ENCODE measurements at places on chromosomes 7 and 10.
A peak's percentile ranks its signal among the peaks of the same experiment; 100 is the strongest.

DNA sequence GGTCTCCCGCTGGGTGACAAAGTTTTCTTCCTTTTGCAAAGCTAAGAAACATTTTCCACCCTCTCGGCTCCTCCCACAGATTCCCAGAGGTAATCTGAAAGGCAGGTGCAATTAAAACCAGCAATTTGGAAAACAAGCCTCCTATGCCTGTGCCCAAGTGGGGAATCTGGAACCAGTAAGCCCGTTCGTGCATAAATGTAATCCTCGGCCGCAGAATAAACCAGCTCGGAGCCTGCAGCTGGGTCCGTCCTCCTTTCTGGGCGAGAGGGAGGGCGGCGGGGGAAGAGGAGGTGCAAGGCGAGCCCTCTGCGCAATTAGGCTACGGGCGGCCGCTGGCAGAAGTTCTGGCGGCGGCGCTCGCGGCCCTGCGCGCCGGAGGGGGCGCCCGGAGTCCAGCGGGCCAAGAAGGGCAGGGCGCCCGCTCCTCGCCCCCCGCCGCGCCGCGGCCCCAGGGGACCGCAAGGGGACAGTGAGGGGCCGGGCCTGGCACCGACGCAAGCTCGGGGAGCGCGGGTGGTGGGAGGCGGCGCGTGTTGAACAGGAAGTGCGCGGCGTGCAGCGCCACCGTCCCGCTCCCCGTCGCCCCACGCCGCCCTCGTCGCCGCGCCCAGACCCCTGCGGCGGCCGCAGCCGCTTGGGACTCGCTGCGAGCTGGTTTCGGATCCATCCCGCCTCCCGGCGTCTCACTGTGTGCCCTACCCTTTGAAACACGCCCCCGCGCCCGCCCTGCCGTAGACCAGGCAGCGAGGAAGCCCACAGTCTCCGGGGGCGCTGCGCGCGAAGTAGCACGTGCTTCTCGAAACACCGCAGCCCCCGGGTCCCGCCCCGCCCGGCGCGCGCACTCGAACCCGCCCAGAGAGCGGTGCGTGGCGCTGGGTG is at the start of gene PRKAG2:
Gene PRKAG2, minus strand, starts transcription at position 217 of the 879 bp plus-strand sequence. CDS start 495 bp downstream, outside the sequence.
- DNase-seq, result peak; percentile 76

DNA sequence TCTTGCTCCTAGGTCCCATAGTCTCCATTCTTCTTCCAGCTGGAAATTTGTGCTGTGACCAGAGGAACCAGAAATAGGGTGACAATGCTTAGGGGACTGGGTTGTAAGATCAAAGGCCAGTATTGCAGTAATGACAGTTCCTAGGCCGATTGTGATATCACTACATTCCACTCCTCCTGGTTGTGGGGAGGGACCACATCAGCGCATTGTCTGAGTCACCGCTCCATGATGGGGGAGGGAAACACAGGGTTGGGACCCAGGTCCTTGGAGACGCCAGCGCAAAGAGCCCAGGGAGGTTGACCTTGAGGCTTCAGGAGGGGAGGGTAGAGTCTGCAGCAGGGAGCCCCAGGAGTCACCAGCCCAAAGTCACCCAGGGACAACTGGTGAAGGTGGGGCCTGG is 20.8 kb upstream of the GGCT start:
- DNase-seq, result no peak

- DNase-seq, result no peak
Observed at GRCh38 chr7:12137283-12137682, 73.8 kb upstream of the TMEM106B start.

GRCh38 chr10:109348324-109348723 is 575.0 kb downstream of the XPNPEP1 start:
- no peak for DNase-seq

- no peak for DNase-seq
Observed at GRCh38 chr7:50584386-50584785, 19.2 kb upstream of the DDC start.

GRCh38 chr10:110959379-110960332 is 40.3 kb downstream of the SHOC2 start:
- DNase-seq, result no peak

DNA sequence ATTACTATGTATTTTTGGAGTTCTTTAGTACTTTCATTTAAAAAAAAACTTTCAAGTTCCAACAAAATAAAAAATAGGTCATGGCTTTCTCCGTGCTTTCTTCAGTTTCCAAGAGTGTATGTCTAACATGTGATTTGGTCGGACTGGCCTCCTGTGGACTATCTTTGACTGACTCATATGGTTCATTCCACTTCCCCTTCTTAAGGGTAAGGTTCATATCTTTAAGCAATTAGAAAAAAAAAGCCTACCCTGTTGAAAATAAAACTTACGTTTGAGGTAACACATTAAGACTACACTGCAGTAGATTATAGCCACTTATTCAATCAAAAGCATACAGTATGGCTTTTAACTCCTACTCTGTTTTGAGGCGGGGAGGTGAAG is 112.8 kb upstream of the AHR start:
- DNase-seq, result no peak

DNA sequence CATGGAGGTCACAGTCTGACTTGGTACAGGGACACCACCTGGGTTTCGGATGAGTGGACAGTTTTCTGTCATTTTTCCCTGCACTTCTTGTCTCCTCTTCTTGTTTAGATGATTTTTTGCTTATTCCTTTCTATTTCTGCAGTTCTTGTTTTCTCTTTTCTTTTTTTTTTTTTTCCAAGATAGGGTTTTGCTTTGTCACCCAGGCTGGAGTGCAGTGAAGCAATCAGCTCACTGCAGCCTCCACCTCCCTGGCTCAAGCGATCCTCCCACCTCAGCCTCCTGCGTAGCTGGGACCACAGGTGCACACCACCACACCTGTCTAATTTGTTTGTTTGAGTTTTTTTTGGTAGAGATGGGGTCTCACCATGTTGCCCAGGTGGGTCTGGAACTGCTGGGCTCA is 49.7 kb upstream of the RASGEF1A start:
- no peak for DNase-seq

DNA sequence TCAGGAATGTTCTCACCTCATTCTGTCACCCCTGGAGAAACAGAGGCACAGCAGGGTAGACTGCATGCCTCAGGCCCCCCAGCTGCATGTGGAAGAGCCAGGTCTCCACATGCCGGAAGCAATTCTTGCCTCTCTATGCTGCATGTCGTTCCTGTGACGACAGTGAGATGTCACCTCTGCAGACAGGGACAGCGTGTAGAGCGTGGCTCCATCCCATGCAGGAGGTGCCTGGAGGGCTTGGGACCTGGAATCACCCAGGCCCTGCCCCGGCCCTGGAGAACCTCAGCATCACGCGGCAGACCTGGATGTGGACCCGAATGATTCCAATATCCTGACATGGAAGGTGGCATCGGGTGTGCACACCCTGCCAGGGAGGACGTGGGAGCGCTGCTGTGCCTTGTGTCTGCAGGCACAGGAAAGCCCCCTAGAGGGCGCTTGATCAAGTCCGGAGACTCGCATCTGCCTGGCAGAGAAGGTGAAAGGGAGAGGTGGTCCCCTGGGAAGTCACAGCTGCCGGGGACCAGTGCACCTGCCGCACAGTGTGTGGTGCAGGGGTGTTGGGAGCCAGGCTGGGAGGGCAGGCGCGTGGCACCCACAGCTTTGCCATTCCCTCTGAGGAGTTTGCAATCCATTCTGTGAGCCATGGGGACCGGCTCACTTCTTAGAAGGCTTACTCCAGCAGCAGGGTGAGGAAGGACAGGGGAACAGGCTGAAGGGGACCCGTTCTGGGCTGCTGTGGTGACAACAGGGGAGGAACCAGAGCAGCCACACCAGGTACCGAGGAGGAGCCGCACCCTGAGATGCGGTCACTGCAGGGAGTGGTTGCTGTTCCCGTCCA is 45.3 kb upstream of the EN2 start:
- peak; percentile 49 for DNase-seq

GRCh38 chr7:158856883-158857668 is 718 bp downstream of the DYNC2I1 start:
- no peak for DNase-seq

- no peak for DNase-seq
Observed at GRCh38 chr7:108403597-108404217, 52.5 kb downstream of the NRCAM start.

DNA sequence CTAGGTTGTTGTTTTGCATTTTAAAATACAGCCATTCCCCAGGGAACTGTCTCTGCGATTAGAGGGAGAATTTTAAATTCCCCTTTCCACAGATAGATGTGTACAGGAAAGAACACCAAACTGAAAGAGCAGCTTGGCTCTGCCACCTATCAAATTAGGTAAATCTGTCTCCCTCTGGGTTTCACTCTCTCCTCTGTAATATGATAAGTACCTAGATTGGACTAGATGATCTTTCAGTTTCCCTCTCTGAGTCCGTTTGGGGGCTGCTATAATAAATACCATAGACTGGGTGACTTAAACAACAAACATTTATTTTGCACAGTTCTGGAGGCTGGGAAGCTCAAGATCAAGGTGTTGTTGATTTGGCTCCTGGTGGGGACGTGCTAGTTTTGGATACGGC is 186.0 kb downstream of the KIF20B start:
- DNase-seq, result no peak

GRCh38 chr10:12975266-12975665 is 26.2 kb downstream of the CCDC3 start:
- no peak for DNase-seq

GRCh38 chr10:77644557-77645243 is 7.1 kb upstream of the KCNMA1 start:
- no peak for DNase-seq

DNA sequence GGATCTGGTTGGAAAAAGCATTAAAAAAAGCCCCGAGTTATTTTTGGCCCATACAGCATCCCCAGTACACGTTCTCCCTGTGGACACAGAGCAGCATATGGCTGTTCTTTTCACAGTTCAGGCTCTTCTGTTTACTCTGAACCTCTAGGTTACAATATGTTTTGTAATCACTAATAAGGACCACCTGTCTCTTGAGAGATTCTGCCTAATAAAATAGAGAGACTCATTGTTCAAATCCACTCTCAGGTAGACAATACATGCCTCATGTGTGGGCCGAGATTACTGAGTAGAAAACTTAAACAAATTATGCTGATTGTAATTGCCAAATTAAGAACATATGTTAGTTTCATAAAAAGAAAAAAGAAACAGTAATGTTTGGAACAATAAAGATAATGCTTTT is 647.7 kb downstream of the GRM8 start:
- DNase-seq, result no peak

- DNase-seq, result no peak
Observed at GRCh38 chr10:125984346-125984745, 88.0 kb downstream of the FANK1 start.

DNA sequence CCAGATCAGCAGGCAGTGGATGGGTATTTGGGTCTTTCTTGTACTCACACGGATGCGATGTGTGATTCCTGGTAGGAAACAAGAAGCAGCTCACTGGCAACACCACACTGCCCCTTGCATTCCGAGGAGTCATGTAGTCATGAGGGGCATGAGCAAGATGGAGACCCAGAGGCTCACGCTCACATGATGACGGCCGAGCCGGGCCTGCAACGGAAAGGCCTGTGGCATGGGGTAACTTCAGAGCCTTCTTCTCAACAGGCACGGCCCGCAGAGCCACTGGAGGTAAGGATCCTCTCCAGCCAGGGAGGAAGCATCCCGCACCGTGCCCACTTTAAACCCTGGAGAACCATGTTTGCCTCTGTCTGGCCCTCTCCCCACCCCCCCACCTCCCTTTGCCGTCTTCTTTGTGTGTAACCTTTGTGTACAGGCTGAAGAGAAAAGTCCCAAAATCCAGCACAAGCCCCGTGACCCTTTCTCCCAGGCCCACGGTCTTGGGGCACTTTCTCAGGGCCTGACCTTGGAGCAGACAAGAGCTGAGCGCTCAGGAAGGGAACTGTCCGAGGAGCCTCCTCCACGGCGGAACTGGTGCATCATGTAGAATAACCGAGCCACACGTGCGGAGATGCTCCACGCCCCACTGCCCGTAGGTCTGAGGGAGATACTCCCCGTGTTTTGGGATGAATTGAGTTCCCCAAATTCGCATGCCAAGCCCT is 516.4 kb downstream of the DNAJB6 start:
- DNase-seq, result no peak

DNA sequence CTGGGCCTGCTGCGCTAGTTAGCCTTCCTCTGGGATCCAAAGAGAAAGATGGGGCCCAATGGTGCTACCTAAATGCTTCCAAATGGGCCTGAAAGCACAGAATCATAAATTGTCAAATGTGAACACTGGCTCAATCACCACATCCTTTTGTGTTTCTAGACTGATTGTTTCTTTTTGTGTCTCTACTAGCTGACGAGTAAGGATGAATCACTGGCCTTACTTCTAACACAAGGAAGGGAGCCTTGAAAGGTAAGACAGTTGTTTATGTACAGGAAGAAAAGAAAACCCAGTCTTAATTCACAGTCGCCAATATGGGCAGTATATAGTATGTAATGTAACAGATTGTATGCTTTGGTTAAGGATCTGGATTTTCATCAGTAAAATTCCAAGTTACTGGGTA is 89.5 kb downstream of the ZNF92 start:
- DNase-seq, result no peak

DNA sequence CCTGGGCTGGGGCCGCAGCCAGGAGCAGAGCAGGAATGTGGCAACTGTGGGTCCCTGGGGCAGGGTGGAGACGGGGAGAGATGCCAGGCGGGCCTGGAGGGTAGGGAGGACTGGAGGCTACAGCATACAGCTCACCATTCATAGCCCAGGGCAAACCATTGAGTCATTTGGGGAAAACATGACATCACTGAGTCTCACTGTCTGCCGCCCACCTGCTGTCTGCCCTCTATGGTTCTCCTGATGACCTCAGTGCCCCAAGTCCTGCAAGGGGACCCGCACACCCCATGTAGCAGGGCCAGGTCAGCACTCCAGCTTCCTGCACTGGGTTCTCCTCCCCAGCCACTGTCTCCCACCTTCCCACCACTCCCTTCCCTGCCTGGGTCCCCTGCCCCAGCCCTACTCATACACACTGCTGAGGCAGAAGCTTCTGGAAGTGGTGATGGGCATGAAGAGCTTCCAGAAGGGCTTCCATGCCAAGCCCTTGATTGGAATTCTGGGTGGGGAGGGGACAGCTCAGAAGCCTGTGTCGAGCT is 10.4 kb downstream of the CHST3 start:
- no peak for DNase-seq

DNA sequence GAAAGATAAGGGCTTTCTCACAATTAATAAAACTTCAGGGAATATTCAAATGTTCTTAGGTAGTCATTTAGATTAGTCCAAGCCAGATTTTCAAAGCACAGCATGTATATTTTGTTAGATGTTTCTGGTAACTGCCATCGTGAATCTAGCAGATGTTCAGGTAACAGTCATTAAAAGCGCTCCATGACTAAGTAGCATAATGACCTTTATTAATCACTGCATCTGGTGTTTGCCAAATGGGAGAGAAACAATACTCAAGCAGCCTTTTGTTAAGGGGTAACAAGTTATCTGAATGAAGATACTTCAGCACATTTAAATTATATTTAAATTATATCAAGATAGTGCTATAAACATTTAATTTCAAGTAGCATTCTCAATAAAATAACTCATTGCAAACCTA is 47.5 kb downstream of the USP6NL start:
- no peak for DNase-seq

DNA sequence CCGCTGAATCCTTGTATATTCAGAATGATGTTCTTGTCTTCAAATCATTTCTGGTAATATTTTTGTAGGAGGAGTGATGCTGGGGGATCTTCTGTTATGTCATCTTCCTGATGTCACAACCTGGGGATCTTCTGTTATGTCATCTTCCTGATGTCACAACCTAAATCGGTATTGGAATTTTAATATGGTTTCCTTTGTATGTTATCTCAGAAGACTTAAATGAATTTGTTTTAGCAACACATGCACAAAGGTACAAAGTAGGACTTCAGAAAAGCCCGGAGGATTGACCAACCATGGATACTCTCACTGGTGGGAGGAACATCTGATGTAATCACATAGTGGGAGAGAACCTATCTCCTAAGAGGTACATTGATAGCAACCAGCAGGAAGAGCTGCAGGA is 9.1 kb upstream of the AOAH start:
- DNase-seq, result no peak

- peak; percentile 36 for DNase-seq
Observed at GRCh38 chr10:34116681-34117271, 698.3 kb downstream of the PARD3 start.
